ENCODE measurements at places on chromosomes 1 and 21.

DNA sequence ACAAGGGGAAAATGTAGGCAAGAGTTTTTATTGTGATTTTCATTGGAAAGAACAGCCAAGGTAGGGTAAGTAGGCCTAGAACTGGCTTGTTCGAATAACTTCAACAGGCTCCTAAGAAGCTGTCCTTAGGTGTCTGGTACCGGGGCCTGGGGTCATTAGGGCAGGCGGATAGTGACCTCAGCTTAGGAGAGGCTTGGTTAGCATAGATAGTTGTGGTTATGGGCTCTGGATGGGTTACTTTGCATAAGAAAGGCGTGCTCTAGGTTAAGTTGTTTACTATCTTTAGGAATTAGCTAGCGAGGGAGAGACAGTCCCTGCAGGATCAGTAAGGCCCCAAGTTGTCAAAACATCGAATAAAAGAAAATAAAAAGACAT, 20.7 kb upstream of the HPCAL4 start:
- no peak for DNase-seq

- peak; percentile 12 for DNase-seq
Measured at GRCh38 chr1:220339581-220339980, 67.3 kb upstream of the RAB3GAP2 start.

GRCh38 chr1:24409535-24409934, 4.0 kb downstream of the STPG1 start:
- DNase-seq, result peak; percentile 89

DNA sequence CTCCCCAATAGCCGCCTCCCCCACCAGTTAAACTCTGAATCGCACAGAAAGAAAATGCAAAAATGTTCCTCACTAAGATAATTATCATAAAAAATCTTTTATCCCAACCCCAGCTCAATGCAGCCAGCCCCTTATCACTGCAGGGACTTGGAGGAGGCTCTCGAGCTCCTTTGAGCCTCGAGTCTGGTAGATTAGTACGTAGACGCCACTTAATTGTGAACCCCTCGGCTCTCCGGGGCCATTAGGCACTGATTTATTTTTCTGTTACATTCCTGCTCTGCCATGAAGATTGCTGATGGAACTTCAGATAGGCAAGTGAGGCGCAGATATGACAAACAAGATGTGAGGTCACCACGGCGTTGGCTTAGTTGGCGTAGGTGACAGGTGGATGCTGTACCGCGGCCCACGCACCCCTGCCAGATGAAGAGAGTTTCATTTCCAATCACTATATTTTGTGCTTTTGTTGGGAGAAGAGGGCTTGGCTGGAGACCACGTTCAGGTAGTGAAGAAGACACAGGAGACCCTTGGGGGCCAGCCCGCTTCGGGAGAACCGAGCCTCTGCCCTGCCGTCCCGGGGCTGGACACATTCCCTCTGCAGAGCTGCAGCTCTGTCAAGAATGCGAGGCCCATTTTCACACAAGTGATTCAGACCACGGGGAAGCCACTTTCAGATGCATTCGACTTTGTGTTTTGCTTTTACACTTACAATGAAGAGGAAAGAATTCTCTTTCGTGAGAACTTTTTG, 55.9 kb upstream of the ARHGEF16 start:
- no peak for DNase-seq

DNA sequence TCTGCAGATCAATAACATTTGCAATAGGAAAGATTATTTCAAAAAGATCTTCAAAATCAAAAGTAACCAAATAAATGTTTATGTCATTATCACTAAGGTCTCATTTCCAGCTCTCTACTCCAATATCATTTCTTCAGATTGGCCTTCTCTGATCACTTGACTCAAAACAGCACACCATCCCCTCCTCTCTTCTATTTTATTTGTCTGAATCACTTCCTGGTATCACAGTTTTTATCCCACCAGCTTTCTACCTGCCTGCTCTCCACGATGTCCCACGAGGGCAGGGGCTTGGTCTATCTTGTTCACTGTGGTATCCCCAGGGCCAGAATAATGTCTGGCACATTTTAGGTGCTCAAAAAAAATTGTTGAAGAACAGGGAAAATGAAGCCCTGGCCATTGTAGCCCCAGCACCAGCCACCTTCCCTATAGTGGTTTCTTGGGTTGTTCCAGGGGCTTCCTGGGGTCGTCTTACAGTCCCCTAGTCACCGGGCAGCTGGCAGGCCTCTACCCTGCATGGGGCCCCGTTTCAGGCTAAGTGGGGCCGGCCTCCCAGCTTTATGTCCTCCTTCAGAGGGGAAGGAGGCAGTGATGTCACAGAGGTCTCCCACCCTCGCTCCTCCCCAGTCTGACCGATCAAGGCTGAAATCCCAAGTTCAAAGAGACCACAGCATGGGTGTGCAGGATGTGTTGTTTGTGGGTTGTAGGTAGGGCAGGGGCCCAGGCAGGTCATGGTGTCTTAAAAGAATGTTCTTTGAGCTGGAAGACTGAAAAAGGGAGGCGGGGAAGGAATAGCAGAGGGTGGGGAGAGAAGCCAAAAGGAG, 3.5 kb upstream of the PADI1 start:
- DNase-seq, result no peak

- DNase-seq, result no peak
Measured at GRCh38 chr1:228803421-228803820, 68.1 kb downstream of the RHOU start.

- no peak for DNase-seq
Measured at GRCh38 chr1:153763365-153764225, 11.6 kb upstream of the SLC27A3 start.

DNA sequence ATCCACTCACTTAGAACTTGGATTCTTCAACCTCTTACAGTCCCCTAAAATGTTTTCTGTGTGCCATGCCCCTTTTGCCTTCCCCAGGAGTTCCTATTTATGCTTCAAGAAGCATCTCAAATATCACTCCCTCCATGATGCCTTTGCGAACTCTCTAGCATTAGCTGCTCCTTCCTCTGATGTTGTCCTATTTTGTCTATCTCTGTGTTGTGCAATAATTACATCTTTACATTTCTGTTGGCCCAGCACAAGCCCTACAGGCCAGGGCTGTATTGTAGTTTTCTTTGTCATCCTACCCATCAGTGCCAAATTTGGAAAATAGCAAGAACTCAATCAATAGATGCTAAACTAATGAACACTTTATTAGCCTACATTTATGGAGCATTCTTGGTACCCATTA, 125.8 kb downstream of the ST6GALNAC5 start:
- DNase-seq, result no peak

DNA sequence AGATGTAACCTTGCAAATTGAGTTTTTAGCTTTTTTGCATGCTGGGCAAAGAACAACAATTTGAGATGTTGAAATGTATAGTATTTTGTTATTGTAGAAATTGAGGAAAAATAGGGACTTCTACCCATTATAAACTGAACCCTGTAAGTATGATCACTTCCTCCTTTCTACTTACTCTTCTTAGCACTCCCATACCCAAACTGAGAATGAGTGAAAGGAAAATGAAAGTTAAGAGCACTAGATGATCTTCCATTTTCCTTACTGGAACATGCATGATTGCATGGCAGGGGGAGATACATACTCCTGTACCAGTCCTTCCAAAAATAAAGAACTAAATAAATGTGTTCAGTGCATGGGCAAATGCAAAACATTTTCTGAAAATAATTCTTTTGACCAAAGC, 107.4 kb upstream of the KIAA1614 start:
- DNase-seq, result no peak

DNA sequence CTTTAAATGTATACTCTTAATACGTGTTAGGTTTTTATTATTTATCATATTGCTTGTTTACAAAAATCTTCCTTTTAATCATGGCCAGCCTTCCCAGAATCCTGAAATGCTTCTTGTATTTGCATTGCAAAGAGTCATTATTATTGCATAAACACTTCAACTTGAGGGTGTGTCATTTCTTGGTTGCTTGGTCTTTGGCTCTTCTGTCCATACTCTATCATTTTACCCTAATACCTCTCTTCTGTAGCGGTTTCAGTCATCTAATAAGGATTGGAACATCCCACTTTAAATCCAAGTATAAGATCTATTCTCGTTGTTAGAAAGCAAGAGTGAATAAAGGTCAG, 200.6 kb upstream of the CACYBP start:
- DNase-seq, result no peak

GRCh38 chr1:107940017-107940577, 24.9 kb downstream of the VAV3 start:
- DNase-seq, result no peak

DNA sequence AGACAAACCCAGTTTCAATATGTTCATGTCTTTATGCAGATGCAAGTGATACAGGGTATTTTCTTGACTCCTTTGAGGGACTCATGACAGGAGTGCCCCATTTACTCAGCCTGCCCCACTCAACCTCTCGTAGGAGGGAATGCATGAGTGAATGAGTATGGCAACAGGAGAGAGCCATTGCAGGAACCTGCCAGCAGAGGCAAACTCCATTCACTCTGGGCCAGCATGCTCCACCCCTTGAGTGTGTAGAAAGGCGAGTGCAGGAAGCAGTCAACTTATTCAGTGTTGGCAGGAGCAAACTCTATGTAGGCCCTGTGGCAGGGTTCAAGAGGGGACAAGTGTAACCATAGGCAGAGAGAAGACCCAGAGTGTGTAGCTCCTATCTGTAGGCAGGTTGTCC, 1526.3 kb downstream of the PLA2G4A start:
- DNase-seq, result no peak

- DNase-seq, result no peak
Measured at GRCh38 chr1:27367160-27367650, 444 bp upstream of the MAP3K6 start.

- DNase-seq, result no peak
Measured at GRCh38 chr1:2495546-2495945, 19.5 kb downstream of the PLCH2 start.

DNA sequence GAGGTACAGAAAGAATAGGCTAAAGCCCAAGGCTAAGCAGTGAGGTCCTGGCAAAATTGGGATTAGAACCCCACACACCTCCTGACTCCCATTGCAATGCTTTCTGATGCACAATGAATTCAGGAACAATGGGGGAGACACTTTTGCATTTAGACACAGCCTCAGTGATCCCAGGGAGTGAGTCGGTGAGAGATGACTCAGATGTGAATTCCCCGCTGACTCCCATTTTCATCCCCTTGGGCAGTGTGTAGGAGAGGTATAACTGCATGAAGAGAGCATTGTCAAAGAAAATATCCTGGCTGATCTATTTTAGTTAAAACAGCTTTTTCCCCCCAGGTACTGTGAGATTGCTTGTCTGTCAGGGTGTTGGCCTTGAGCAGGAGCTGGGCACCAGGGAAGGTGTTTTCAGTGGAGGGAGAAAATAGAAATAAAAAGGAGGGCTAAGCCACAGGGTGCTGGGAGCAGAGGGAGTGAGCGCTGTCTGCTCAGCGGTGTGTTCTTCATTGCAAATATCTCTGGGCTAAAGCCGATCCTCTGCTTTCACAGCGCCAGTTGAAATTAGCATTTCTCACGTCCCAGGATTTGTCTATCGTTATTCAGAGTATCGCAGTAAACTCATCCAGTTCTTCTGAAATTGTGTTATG, 247.7 kb upstream of the PTBP2 start:
- DNase-seq, result peak; percentile 71

DNA sequence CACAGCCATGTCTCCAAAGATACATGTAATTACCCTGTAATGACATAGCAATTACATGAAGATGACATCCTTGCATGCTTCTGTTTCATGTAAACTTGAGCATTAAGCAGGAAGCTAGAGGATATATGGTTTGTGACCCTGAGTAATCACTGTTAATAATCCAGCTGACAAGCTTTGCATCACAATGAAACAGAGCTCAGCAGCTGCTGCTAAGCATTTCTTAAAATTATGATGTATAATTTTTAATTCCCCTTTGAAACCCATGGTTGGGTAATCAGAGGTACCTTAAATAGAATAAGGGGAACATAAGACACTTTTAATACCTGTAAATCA, 293.5 kb downstream of the NTNG1 start:
- no peak for DNase-seq

- no peak for DNase-seq
Measured at GRCh38 chr1:200038325-200038980, 10.9 kb downstream of the NR5A2 start.

DNA sequence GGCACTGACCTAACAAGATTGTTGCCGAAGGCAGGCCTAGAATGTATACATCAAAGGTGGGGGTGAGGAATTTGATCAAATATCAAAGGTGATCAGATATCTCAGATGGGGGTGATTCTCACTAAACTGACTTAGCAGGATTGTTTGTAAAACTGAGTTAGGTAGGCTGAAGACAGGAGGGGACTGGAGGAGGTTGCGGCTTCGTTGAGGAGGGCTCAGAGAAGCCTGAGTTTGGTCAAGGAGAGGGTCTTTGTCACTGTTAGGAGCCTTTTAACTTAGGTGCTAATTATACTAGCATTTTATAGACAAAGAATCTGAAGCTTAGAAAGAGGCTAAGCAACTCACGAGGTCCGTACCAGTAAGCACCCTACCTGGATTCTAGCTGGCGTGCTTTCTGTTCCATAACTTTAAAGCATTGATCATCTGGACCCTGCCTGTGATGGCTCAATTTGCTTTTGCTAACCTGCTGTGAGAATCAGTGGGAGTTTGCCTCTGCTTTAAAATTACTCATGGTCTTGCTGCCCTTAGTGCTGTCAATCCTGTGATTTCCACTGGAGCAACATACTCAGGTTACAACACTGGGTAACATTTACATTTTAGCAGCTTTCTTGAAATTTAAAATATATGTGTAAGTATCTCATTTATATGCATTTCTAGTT, 49.8 kb downstream of the ITSN1 start:
- no peak for DNase-seq

GRCh38 chr1:51898090-51898734, 19.7 kb upstream of the NRDC start:
- peak; percentile 99 for DNase-seq
